ENCODE measurements at places on chromosomes 4 and X. TPM values are rescaled to one million over a fixed set of nuclear protein-coding genes. Genes with fewer than 3 reads are reported as not detected.

Gene CLNK
- total RNA-seq = 0.05 TPM

GRCh38 chr4:17094159-17094875 is 195.9 kb upstream of the LDB2 start:
- no peak for DNase-seq

Gene CSAG3
- total RNA-seq = 1.3 TPM

Gene GRIPAP1
- total RNA-seq = 108 TPM

GRCh38 chr4:5941601-5942000 is 48.7 kb upstream of the CRMP1 start:
- no peak for DNase-seq

DNA sequence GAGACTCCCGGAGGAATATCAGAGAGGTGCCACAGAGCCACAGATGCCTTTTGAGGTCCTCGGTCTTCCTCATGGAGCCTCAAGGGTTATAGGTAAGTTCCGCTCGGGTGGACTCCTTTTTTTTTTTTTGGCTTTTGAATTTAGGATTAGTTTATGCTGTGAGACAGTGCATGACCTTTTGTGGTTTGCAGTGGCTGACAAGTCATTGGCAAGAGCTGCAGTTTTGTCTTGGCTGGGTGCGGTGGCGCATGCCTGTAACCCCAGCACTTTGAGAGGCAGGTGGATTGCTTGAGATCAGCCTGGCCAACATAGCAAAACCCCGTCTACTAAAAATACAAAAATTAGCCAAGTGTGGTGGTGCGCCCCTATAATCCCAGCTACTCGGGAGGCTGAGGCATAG is 4.5 kb upstream of the GRSF1 start:
- peak; percentile 36 for DNase-seq

GRCh38 chr4:34412233-34412632 is 1832.1 kb downstream of the ARAP2 start:
- DNase-seq = no peak

DNA sequence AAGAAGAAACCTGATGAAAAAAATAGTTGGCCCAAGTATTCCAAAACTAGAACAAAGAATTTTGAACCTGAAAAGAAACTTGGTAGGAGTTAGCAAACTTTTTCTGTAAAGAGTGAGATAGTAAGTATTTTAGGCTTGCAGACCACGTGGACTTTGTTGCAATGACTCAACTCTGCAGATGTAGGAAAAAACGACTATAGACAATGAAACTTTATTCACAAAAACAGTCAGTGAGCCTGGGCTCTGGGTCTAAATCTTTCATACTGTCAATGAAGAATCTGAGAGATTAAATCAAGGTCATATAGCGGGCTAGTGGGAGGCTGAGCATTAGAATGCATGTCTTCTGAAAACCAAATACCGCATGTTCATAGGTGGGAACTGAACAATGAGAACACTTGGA is 23.0 kb downstream of the SH3D19 start:
- no peak for DNase-seq

GRCh38 chr4:3322059-3322550 is 29.3 kb downstream of the RGS12 start:
- DNase-seq = no peak

DNA sequence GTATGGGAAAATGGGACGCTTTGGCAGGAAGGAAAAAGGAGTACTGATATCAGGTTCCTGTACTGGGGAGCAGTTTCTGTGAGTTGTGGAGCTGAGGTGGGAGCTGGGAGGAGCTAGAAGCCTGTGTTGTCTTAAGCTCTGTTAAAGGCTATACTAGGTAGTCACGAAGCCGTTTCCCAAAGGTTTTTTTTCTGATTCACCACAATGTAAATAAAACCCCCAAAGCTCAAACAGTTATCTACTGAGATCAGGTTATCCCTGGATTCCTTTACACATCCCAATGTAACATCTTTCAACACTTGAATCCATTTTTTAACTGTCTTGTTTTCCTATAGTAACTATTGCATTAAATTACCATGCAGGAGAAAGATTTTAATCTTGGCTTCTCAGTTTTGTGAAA is 297.4 kb upstream of the SFRP2 start:
- no peak for DNase-seq

Gene ARMCX2
- 23.8 TPM for total RNA-seq

- peak; percentile 30 for DNase-seq
These were observed 32.0 kb downstream of the SPARCL1 start for GRCh38 chr4:87497159-87497558.

GRCh38 chrX:94053575-94053974 is 379.6 kb downstream of the FAM133A start:
- DNase-seq = no peak

Gene DDIT4L
- 0.72 TPM for total RNA-seq

Gene MOB1B
- total RNA-seq = 34.3 TPM

GRCh38 chr4:152374153-152374552 is 161.7 kb downstream of the FBXW7 start:
- DNase-seq = no peak

DNA sequence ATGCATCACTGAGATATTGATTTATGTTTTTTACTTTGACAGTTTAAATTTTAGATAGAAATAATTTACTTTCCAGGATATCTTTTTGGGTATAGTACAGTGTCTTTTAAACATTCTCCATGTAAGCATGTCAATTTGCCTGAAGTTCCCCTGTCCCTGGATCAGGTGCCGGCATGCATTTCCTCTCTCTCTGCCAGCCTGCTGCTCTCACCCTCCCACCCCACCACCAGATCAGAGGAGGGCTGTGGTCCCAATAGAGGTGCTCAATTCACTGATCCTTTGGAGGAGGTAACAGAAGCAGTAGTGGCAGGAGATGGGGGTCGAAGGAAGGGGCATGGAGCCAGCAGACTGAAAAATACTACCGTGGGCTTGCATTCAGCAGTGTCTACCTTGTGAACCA is 28.3 kb upstream of the DSPP start:
- no peak for DNase-seq

GRCh38 chr4:39881789-39882188 is 95.9 kb downstream of the PDS5A start:
- DNase-seq = no peak

DNA sequence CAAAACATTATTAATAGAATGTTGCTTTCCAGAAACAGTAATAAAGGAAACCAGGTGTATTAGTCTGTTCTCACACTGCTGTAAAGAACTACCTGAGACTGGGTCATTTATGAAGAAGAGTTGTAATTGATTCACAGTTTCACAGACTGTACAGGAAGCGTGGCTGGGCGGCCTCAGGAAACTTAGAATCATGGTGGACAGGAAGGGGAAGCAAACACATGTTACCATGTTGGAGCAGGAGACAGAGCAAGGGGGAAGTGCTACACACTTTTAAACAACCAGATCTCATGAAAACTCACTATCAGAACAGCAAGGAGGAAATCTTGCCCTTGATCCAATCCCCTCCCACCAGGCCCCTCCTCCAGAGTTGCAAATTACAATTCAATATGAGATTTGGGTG is 815.8 kb downstream of the TRIML1 start:
- DNase-seq = no peak

Gene GAGE13
- total RNA-seq = not detected

GRCh38 chr4:140019619-140020347 is 134.2 kb downstream of the MAML3 start:
- no peak for DNase-seq

DNA sequence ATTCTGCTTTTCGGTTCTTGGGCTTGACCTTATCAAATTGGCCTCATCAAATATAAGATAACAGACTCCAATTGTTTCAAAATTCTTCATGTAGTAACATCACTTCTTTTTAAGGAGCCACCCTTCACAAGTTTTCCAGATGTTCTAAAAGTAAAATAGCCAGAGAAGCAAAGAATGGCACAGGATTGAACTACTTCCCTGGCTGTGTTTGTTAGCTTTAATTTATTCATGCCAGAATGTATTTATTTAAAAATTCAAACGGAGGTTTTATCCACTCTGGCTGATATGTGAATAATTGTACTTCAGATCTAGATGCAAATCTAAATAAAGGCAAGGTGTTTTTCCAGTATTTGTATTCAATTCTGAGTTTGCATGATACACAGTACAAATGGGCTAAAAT is 581.3 kb upstream of the TENM3 start:
- DNase-seq = no peak

GRCh38 chr4:62901101-62901500 is 1508.1 kb downstream of the TECRL start:
- no peak for DNase-seq

Gene PNMA6A
- total RNA-seq = 0.49 TPM

DNA sequence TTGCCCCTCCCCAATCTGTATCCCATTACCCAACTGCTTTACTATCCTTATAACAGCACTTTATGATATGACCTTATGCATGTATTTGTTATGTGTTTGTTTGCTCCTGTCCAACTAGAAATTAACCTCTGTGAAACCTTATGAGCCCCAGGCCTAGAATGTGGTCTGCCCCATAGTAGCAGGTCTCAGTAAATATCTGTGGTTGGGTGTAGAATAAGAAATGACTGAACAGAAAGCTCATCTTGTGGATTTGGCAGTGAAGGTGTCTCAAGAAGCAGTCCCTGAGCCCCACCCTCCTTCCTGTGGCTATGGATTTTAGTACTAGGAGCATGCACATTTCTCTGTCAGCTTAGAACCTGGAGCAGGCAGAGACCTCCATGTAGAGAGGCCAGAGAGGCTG is 229.0 kb upstream of the LCORL start:
- DNase-seq = no peak

- DNase-seq = no peak
These were observed 7.9 kb downstream of the MAGEB18 start for GRCh38 chrX:26146024-26146423.

GRCh38 chrX:23993012-23993633 is 33.9 kb downstream of the KLHL15 start:
- peak; percentile 5 for DNase-seq

GRCh38 chr4:94412658-94413038 is 39.1 kb upstream of the PDLIM5 start:
- no peak for DNase-seq

DNA sequence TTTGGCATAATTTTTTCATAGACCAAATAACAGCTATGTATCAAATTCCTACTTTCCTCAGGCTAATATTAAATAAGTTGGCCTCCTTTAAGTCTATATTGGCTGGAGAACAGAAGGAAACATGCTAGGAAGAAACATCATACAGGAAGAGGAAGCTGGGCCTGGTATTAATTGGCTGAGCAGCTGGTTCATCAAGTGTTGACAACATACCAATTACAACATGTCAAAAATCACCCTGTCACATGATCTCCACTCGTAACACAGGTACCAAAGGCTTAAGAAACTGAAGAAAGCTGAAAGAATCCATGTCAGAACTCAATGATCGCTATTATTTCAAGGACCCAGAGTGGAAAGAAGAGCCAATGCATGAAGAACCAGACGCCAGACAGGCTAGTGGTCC is 10.5 kb downstream of the WDFY3 start:
- DNase-seq = no peak

GRCh38 chr4:23952258-23952657 is 62.4 kb upstream of the PPARGC1A start:
- no peak for DNase-seq

GRCh38 chrX:154735695-154736393 is 15.0 kb downstream of the GAB3 start:
- no peak for DNase-seq

All from activated T-cell treated with anti-CD3 and anti-CD28 coated beads, Interleukin-2, amount 50 U/mL, for 72 hours (primary cell).